ENCODE measurements at places on chromosomes 1 and 21. TPM values are rescaled to one million over a fixed set of nuclear protein-coding genes. Genes with fewer than 3 reads are reported as not detected.

GRCh38 chr1:155761736-155762405 is 73.0 kb downstream of the DAP3 start:
- no peak overlapping the region for H3K27ac ChIP-seq
- H3K27me3 ChIP-seq, result no peaks in the 10 kb centered on the region
- no peak overlapping the region for H3K4me3 ChIP-seq
- no peak for DNase-seq
- H3K4me1 ChIP-seq, result no peaks in the 10 kb centered on the region
- peaks cover 35% of the 10 kb centered on the region for H3K36me3 ChIP-seq

DNA sequence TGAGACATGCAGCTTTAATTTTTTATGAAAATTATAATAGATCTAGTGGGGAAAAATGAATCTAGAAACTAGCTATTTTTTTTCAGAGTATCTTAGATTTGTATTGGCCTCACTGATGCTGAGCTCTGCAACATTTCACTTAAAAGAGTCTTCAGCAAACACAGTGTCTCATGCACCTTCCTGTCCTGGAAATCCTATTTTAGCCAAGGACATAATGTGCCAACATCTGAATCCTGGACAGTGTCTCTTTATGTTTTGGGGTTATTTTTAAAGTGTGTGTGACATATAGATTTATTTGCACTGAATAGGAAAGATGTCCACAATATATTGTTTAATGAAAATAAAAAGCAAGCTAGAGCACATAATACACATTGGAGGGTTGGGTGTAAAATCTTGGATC is 199.1 kb upstream of the FMN2 start:
- H3K4me3 ChIP-seq, result no peak overlapping the region
- H3K27ac ChIP-seq, result no peak overlapping the region
- H3K36me3 ChIP-seq, result no peaks in the 10 kb centered on the region

GRCh38 chr1:24553931-24554330 is 2.0 kb upstream of the NCMAP start:
- H3K36me3 ChIP-seq, result no peaks in the 10 kb centered on the region
- H3K27ac ChIP-seq, result no peak overlapping the region
- peaks cover 15% of the 10 kb centered on the region for H3K4me1 ChIP-seq
- no peak for DNase-seq
- peaks cover 20% of the 10 kb centered on the region for H3K27me3 ChIP-seq
- H3K4me3 ChIP-seq, result no peak overlapping the region

Gene COL9A2
- total RNA-seq, result 7.2 TPM

Gene TAS1R3
- 1.3 TPM for total RNA-seq
